Stimulated activated CD4-positive, alpha-beta T cell treated with anti-CD3 and anti-CD28 coated beads, Interleukin-2, amount 100 ng/mL, for 4 hours (primary cell): ENCODE measurements at places on chromosomes 7 and 10.

DNA sequence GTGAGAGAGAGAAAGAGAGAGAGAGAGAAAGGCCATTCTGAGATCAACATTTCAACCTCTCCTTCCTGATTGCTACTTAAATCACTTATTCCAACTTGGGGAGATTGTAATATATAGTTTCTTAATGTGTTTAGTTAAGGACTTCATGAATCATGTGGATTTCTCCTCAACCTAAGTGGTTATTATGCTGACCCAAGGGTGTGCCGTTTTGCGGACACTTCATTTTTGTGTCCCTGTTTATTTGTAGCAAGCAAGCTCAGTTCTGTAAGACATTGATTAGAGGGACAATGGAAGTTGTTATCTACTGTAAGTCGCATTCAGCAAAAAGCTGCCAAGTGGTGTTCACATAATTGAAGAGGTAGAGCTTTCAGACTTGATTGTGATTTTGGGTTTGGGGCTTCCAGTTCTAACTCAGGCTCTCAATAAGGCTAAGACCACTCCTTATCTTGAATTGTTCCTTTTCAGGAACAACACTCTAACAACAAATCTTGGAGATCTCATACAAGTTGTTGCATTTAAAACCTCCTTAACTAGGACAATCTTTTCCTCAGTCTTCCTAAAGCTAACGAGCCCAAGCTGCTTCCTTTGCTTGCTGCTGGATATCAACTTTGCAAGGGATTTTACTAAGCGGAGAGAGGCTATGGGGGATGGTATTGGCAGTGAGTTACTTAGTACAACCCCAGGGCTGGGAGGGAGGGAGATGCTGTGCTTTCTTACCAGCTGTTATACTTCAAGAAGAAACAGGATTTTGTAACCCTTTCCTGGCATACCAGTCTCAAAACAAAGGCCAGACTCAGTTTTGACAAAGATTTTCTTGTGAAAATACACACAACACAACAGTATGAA lies 19.8 kb upstream of the COL1A2 start:
- no peak for DNase-seq

GRCh38 chr7:151796091-151796870 lies 80.6 kb downstream of the PRKAG2 start:
- no peak for DNase-seq

DNA sequence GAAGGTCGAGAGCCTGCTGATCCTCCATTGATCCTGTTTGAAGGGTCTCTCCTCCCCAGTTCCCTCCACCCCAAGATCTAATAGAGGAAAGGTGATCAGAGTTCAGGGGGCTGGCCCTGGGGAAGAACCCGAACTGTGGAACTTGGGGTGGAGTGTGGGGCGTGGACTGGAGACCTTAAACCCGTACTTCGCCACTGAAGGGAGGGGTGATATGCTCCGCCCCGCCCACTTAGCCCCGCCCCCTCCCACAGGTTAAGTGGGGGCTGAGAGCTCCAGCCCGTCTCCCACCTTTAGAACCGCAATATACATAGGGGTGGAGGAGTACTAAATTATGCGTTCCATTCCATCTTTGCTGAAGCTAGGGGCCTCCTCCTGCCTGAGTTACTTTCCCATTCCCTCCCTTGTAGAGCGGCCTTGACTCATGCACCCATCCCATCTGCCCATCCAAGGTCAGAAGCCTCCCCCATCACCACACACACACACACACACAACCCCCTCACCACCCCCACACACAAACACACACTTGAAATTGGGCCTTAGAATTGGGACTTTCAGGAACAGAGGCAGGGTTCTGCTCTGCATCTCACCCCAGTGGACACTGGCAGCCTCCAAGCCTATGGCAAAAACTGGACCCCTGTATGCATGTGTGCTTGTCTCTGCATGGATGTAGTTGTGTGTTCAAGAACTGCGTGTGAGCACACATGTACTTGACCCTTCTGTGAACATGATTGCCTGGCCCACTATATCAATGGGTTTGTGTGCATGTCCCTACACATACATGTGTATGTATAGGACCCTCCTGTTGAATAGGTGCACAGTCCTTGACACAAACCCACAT lies 991 bp downstream of the SEMA4G start:
- DNase-seq = no peak

DNA sequence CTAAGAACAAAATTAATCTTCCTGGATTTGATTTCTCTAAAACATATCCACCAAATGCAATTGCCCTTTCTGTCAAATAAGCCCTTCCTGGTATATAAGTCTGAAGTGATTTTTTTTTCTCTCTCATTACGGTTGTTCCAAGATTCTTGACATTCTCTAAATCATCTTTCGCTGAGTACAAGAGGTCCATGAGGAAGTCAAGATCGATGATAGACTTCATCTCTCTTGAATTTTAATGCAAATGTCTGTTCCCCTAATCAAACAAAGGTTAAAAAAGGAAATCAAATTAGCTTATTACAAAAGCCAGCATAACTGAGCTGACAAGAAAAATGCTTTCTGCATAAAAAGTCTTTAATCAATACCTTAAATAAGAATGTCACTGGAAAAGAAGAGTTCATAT lies 77.4 kb upstream of the ITGB1 start:
- DNase-seq = no peak

GRCh38 chr7:25565002-25565401 lies 336.7 kb upstream of the NPVF start:
- DNase-seq = no peak

DNA sequence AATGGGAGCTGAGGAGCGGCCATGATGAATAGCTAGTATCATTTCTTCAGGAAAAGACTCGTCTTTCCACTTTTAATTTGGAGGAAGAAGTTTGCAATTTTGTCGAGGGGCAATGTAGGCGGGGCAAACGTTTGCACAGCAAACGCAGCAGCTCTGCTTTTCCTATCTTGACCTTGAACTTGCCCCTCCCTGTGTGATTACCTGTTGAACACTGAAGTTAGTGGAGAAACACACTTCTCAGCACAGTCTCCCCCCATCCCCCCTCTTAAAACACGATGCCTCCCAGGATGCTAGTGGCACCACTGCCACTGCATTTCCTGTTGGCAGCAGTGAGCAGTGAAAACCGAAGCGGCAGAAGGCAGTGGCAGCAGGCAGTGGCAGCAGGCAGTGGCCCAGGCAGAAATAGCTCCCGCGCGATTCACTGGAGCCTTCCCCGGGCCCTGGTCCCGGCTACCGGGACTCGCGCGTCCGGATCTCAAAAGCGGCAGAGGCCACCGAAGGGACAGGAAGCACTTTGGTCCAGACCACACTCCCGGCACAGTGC lies at the start of gene EPDR1:
EPDR1 (plus strand) TSS at position 336 of the 544 bp plus-strand sequence. CDS start 300 bp downstream, outside the sequence.
- DNase-seq = no peak
